ENCODE measurements at places on chromosomes 5 and 9.

DNA sequence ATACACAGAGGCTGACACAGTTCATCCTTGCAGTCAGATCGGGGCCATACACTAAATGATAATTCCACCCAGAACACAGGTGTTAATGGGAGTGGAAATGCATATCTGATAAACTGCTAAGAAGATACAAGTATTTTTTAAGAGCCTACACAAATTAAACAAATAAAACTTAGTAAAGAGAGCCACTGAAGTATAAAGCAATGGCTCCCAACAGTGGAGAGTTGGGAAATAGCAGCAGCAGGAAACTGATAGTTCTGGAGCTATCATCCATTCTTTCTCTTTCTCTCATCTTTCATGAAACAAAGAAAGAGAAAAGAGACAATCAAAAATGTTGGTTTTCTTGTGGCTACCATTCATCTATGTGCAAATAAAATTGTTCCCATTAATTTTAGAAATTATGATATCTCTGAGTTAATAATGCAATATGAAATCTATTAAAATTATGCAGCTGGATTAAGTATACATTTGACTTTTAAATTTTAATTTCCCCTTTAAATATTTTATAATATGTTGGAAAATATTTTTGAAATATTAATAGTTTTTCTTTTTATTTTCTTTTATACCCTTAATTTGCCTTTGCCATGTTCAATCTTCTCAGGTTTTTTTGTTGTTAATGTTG, 120.8 kb downstream of the EMB start:
- no peak for DNase-seq

- no peak for DNase-seq
Measured at GRCh38 chr9:78575771-78576170, 278.8 kb downstream of the PSAT1 start.

- no peak for DNase-seq
Measured at GRCh38 chr9:107367727-107368502, 84.8 kb downstream of the RAD23B start.

DNA sequence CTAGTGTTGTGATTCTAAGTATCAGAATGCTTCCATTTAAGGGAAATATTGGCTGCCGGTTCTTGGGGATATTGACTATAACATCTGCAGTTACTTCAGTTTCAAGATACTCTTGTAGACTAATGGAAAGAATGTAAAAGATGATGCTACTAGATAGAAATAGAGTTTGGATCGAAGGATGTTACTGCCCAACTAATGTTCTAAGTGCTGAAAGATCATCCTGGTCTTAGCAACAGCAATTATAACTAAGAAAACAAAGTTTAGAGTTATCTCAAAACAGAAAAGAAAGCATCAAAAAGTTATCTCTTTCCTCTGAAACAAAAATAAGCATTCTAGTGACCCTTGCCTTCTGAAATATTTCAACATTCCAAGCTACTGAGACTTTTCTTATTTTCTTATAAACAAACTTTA, 49.9 kb downstream of the ITGA1 start:
- no peak for DNase-seq

GRCh38 chr5:132246806-132247205, 10.7 kb upstream of the PDLIM4 start:
- no peak for DNase-seq

DNA sequence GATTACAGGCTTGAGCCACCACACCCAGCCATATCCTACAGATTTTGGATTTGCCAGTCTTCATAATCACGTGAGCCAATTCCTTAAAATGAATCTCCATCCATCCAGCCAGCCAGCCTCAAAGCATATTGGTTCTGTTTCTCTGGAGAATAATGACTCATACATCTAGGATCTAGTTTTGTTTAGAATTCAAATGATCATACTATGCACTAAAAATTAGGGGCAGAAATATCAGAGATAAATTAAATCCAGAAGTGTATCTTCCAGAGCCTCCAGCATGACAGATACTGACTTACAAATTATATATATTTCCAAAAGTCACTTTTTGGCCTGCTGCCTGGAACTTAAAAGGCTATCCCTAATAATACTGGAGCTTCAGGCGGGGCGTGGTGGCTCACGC, 119.1 kb upstream of the NR5A1 start:
- no peak for DNase-seq

Data from stimulated activated CD4-positive, alpha-beta T cell treated with anti-CD3 and anti-CD28 coated beads, Interleukin-1b, Interleukin-23, amount 100 ng/mL, for 24 hours (primary cell).